ENCODE measurements at places on chromosomes 13 and 19.

DNA sequence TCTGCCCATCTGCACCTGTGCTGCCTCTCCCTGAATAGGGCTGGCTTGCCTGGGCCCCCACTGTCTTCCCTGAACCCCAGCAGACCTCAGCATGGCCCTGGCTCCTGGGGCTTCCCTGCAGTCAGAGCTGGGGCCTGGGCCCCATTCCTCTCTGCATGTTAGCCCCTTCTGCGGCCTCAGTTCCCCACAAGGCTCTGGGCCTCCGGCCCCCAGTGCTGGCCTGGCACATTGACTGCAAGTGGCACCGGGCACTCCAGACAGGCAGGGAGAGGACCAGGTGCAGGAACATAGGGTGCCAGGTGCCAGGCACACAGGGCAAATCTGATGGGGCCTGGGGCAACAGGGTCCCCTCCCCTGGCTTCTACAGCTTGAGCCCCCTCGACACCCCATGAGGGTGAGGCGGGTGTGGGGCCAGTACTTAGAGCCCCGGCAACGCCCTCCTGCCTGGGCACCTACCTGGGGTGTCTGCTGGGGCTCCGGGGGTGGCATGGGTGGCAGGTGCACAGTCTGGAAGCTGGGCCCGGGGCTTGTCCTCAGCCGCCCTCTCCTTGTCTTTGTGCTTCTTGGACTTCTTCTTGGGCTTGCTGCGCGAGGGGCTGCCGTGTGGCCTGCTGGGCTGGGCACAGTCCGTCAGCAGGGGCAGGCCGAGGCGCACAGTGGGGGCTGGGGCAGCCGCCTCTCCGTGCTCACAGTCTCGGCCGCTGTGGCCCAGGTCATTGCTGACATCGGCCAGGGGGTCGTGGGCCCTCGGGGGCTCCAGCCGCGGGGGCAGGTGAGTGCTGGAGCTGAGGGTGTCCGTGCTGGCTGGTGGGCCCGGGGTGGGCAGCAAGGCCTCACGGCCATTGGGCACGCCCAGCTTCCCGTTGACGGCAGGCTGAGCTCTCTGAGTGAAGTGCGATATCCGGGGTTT is 12.3 kb upstream of the ISYNA1 start:
- no peak for DNase-seq

GRCh38 chr13:96248103-96248502 is 158.2 kb downstream of the HS6ST3 start:
- no peak for DNase-seq

- DNase-seq = peak; percentile 59
Observed at GRCh38 chr19:35268536-35269437, at the start of gene USF2. Gene USF2 (plus strand): TSS chr19:35268962. CDS start chr19:35269102, 140 bp downstream.

GRCh38 chr19:17332677-17333581 is 1.7 kb downstream of the ANO8 start:
- peak; percentile 34 for DNase-seq

DNA sequence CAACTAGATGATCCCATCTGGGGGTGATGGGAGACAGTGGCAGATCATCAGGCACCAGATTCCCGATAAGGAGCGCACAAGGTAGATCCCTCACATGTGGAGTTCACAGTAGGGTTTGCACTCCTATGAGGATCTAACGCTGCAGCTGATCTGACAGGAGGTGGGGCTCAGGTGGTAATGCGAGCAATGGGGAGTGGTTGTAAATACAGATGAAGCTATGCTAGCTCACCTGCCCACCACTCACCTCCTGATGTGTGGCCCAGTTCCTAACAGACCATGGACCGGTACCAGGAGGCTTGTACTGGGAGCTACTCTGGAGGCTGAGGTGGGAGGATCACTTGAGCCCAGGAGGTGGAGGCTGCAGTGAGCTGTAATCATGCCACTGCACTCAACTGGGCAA is 34.8 kb downstream of the VAV1 start:
- no peak for DNase-seq

All from CD8-positive, alpha-beta memory T cell (primary cell).